ENCODE measurements at places on chromosomes 6 and 20. TPM values are rescaled to one million over a fixed set of nuclear protein-coding genes. Genes with fewer than 3 reads are reported as not detected.

- DNase-seq: no peak
These were observed 47.4 kb upstream of the HS3ST5 start for GRCh38 chr6:114390176-114390575.

DNA sequence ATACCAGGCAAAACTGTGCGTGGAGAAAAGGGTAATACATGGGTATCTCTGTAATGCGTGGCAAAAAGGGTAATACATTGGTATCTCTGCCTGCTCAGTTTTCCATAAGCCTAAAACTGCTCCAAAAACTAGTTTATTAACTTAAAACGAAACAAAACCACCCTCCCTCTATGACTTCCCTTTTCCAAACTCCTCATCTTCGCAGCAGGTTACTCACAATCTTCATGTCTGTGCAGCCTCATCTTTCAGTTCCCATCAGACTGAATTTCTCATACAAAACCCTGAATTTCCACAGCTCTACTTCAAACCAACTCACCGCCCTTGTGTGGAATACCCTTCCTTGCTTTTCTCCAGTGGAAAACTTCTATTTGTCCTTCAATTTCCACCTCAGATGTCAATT lies 199.4 kb downstream of the PHACTR1 start:
- no peak for DNase-seq

DNA sequence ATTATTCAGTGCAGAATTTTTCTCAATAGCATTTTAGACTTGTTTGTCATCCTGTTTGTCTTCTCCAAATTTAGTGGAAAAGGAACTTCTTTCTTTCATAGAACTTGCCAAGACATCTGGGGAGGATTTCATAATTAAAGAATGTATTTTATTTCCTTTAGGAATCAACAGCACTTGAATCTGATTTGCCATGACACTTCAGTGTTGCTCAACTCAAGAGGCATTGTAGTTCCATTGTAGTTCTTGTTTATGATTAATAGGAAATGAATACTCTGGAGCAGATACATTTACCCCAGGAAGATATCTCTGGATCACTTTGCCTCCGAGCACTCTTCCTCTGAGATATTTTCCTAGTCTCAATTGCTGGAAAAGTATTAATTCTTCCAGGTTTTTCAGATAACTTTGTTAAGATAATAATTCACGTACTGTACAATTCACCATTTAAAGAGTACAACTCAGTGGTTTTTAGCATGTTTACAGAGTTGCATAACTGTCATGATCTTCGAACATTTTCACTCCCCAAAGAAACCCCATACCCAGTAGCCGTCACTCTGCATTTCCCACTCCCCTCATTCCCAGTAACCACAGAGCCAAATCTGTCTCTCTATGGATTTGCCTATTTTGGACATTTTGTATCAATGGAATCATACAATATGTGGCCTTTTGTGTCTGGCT lies 29.7 kb downstream of the AKAP12 start:
- DNase-seq: peak; percentile 14

GRCh38 chr6:3428700-3429099 lies 28.1 kb downstream of the SLC22A23 start:
- DNase-seq: no peak

DNA sequence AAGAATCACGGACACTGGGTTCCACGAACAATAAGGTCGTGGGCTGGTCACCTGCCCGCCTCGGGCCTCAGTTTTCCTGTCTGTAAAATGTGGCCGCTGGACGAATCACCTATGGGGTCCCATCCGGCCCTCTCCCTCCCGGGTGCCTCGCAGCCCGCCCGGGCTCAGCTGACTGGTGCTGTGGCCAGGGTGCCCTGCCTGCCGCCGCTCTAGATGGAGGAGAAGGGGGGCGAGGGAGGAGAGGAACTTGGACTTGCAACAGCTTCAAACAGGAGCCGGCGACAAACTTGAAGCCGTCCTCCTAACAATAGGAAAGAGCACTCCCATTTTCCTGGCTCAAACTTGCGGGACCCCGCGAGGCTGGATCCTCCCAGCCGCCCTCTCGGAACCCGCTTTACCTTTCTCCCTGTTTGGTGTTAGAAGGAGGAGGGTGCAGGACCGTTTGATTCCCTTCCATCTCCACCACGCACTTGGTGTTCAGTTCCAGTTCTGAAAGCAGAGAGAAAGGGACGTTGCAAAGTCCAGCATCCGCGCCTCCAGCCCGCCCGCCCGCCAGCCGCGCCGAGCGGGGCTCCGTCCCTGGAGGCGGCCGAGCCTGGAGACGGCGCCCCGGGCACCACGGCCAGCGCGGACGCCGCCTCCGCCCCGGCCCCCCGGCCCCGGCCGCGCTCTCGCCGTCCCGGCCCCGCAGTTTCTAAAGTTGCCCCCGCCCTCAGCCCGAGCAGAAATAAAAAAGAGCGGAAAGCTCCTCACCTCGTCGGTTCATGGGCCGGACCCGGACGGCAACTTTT lies 584 bp downstream of the KIF13A start:
- no peak for DNase-seq

DNA sequence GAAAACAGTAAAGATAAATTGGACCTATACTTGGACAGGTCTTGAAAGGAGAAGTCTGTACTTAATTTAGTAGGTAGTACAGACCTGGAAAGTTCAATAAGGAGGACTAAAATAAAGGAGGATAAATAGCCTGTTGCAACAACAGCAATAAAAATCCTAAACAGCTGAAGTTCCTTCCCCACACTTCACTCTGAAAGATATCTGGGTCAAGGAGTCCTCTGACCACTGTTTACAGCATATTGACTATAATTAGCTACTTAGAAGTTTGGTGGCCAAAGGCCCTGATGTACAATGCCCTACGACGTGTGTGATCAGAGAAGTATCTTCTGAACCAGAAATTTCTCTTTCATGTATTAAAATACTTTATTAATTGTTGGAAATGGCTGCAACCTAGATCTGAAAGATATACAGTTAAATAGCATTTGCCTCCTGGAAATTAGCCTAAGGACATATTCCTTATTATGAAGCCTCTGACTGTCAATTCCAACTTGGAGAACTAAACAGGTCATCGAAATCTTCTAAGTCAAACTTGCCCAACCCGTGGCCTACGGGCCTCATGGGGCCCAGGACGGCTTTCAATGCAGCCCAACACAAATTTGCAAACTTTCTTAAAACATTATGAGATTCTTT lies 82.8 kb downstream of the KIF13A start:
- no peak for DNase-seq

GRCh38 chr6:24761193-24761835 lies 13.4 kb upstream of the GMNN start:
- DNase-seq: no peak

GRCh38 chr20:9949563-9949962 lies 85.2 kb upstream of the ANKEF1 start:
- DNase-seq: no peak

DNA sequence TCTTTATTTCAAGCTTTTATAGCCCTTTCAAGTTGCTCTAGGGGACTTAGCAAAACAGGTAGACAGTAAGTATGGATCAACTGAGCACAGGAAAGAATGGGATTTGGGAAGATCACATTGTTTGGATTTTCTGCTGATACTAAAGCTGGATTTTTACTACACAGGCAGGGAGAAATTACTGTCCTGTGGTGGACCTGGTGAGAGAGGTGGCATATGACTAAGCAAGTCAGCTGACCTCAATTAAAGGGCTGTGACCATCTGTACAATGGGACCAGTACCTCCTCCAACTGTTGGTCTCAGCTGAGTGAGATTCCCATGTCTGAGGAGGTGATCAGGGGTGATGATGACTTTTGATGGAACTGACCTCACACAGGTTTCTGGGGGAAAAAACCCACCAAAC lies 28.0 kb downstream of the RREB1 start:
- DNase-seq: no peak

DNA sequence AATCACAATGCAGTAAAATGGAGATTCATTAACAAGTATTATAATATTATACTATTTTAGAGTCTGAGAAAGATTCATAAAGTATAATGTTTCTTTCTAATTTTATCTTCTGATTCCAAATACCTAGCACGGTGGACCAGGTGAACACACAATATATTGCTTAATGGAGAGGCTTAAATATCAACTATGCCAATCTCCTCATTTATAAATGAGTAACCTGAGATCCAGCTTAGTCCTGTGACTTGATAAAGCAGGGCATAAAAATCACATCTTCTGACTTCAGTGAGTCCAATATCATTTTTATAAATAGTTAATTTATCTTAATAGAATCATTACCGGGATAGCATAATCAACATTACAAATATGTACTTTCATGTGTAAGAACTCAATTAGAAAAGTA lies 144.4 kb upstream of the GJE1 start:
- DNase-seq: no peak

DNA sequence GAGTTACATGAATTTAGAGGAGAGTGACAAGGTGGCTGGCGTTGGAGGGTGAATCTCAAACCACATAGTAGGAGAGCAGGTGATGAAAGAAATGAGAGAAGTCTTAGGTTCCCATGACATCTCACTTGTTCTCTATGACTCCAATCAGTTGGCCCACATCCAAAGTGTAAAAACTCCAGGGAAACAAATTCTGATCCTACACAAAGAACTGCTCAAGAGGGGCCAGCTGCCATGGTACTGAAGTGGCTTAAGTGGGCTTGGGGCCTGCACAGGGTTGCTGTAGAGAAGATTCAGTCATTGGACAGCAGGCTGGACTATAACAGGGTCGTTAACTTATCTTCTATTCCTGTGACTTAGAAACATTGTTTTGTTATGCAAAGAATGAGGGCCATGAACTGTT lies 7.6 kb upstream of the ADGRF4 start:
- no peak for DNase-seq

DNA sequence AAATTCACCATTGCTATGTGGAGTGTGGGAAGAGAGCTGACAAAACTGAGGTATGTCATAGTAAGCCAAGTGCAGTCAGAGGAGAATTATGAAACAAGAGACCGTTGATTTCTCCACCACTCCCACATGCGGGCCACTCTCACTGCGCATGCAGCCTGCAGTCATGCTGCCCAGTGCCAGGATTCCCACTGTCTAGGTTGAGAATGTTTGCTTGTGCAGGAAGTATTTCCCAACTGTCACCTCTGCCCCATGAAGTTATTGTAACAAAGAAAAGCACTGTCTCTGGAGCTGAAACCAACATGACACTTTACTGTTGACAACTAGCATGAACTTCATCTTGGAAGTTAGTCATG lies 18.7 kb upstream of the SFT2D1 start:
- DNase-seq: no peak

GRCh38 chr20:38143646-38144554 lies 21.2 kb downstream of the TGM2 start:
- no peak for DNase-seq

DNA sequence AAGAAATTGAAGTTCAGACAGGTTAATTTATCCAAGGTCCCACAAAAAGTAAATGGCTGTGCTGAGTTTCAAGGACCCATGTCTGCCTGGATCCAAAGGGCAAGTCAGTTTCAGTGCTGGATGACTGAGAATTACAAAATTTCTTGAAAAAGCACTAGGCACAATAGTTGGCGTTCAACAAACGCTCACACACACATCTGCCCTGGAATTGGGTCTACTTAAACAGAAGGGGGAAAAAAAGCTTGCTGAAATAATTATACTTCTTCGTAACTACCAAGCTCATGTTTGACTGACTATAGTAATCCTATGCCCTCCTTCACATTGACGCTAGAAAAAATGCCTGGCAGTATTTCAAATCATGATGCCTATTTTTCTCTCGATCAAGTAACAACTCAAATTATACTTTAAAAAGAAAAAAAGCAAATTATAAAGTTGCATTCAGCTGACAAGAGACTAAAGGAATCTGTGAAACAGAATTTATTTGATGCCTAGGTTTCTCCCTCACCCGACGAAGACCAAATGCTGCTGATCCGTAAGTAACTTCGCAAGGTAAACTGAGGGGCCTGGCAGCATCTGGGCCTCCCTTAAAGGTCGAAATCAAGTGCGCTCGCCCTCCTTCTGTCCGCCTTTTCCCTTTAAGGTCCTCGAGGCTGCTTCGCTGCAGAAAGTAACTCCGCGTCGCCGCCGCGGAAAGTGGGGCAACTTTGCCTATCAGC lies 650 bp upstream of the CD2AP start:
- no peak for DNase-seq

DNA sequence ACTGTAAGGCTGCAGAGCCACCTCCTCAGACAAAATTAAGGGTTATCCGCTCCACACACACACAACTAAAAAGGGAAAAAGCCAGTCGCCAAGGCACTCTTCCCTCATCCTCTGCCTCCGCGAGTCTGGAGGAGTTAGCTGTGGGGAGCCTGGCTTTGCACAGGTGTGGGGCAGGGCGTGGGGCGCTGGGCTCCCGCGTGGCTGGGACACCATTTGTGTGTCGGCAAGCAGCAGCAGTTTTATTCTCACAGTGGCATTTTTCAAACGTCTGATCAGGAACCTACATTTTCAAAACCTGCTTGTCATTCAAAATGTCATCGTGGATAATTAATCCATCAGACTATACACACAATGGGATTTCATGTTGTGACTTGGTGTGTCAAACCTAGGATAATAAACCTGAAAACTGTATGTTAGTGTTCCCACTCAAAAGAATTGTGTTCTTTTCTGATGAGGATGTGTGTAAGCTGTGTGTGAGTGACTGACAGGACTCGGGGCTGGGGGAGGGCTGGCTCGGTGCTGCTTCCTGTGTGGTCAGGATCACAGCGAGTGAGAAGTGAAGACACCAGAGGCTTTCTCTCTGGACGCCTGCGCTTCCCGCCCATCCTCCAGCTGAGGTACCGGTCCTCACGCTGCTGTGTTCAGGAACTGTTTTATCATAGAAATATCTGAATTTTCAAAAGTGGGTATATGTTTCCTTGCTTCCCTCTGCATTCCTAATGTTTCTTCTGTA lies 83.1 kb downstream of the IRF4 start:
- DNase-seq: no peak

GRCh38 chr6:169809386-169809785 lies 58.0 kb downstream of the ERMARD start:
- no peak for DNase-seq

GRCh38 chr20:1808101-1808500 lies 87.1 kb upstream of the SIRPA start:
- no peak for DNase-seq

DNA sequence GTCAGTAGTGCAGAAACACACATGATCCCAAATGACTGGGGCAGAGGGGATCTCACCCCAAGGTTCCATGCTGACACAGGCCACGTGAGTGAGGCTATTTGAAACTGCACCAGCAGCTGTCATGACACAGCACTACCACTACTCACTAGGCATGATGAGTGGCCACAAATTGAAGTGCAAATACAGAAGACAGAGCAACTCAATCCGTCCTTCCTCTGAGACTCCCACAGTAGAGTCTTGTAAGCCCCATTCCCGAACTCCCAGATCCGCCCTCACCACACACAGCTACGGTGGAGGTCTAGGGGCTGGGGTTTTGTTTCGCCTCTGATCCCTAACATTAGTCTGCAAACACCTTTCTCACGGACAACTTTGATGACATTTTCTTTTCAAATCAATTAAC lies 113.3 kb upstream of the NUP153 start:
- DNase-seq: no peak

The MAFB gene
- 3.0 TPM for total RNA-seq

The CBLN4 gene
- total RNA-seq: not detected

The GSTA3 gene
- total RNA-seq: not detected

The TMEM244 gene
- total RNA-seq: not detected

The LY6G6D gene
- total RNA-seq: not detected

The GPR63 gene
- 0.10 TPM for total RNA-seq

The FLRT3 gene
- 5.3 TPM for total RNA-seq

The BHLHE23 gene
- not detected for total RNA-seq

The PDYN gene
- total RNA-seq: not detected

The SLC32A1 gene
- total RNA-seq: not detected

The CRISP2 gene
- total RNA-seq: not detected

The FAM162B gene
- 1.5 TPM for total RNA-seq

The SLC24A3 gene
- total RNA-seq: 0.18 TPM
